Ovary (tissue), 10 donors: ENCODE measurements at places on chromosomes 1 and 21. TPM values are rescaled to one million over a fixed set of nuclear protein-coding genes. Genes with fewer than 3 reads are reported as not detected.

DNA sequence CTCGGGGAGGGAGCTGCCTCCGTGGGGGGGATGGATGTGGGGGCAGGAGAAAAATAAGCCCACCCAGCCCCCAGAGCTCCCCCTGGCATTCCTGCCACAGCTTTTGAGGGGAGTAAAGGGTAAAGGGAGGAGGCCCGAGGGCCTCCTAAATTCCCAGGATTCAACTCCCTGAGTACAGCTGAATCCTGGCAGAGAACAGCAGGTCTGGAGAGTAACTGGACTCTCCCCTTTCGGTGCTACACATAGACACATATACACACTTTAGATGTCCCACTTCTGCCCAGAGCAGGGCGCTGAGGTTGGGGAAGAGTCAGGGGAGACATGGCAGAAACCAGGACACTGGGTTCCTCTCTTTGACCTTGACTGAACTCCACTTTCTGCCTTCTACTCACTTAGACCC, 3.0 kb downstream of the KIRREL1 start:
- H3K4me1 ChIP-seq = peaks cover 26% of the 10 kb centered on the region
- H3K27me3 ChIP-seq = no peaks in the 10 kb centered on the region
- H3K36me3 ChIP-seq = no peaks in the 10 kb centered on the region
- no peak overlapping the region for H3K4me3 ChIP-seq

DNA sequence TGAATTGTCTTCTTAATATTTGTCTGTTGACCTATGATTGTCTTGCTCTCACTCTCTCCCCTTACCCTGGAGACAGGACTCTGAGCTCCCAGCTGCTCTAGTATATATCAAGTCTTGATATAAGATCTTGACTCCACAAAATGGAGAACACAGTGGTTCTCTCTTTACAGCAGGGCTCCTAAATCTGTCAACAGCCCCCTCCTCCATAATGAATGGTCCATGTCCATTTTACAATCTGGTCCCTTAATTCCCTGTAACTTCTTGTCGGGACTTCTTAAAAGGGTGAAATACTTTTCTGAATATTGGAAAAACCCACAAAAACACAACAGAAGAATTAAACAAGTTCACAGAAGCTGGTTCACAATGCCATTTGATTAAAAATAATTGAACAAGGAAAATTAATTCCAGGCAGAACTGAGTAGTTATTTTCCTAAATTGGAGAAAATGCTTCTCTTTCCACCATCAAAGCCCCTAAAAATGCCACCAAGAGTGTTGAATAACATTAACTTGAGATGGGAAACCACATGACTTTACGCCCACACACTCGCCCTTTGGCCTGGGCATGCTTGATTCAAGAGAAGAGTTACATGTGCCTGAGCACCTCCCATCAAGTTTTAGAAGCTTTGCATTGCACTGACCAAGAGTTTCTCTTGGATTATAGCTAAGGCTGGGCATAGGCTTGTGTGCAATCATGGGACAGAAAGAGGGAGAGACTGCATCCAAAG, 109.8 kb downstream of the TOMM20 start:
- no peaks in the 10 kb centered on the region for H3K27me3 ChIP-seq
- no peak for DNase-seq
- H3K36me3 ChIP-seq = no peaks in the 10 kb centered on the region
- no peak overlapping the region for H3K4me3 ChIP-seq
- H3K27ac ChIP-seq = no peak overlapping the region

The JUN gene
- 106 TPM for total RNA-seq

- H3K36me3 ChIP-seq = no peaks in the 10 kb centered on the region
- no peak for DNase-seq
- H3K4me3 ChIP-seq = no peak overlapping the region
- H3K4me1 ChIP-seq = no peaks in the 10 kb centered on the region
Observed at GRCh38 chr1:77494026-77494425, 188.4 kb downstream of the ZZZ3 start.

The SELL gene
- total RNA-seq = 1.2 TPM

- H3K4me3 ChIP-seq = peak overlapping the region; percentile 93
- H3K36me3 ChIP-seq = no peaks in the 10 kb centered on the region
- DNase-seq = no peak
- no peaks in the 10 kb centered on the region for H3K27me3 ChIP-seq
- H3K27ac ChIP-seq = peak overlapping the region; percentile 62
- peaks cover 5% of the 10 kb centered on the region for H3K4me1 ChIP-seq
Observed at GRCh38 chr1:20507248-20507563, 745 bp downstream of the MUL1 start.

DNA sequence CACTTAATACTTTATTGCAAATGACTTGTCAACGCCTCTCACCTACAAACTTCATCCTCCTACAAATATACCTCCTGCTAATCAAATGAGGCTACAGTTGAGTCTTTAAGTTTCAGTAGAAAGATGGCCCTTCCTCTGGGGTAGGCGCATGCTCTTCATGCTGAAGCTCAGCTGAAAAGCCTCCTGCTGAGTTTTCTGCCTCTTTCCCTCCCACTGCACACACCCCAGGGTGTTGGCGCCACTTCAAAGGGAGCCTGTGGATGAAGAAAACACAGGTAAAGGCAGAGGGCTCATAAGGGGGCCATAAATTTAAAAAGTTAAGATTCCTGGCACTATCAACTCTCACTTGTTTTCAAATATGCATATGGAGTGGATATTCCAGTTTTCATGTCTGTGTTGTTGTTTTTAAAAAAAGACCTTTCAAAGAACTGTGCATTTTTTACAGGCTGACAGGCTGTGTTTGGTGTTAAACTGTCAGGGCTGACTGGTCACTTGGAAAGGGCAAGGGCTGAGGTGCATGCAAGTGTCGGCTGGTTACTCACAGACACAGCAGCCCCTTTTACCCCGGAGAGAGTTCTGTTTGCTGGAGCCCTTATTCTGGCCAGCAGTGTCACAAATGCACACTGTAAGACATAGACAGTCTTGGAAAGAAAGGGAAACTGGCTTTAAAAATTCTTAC, 42.9 kb upstream of the LGALS8 start:
- H3K4me3 ChIP-seq = no peak overlapping the region
- H3K27me3 ChIP-seq = no peaks in the 10 kb centered on the region
- no peaks in the 10 kb centered on the region for H3K36me3 ChIP-seq

The CAMK2N1 gene
- 95.9 TPM for total RNA-seq

The OR2T35 gene
- total RNA-seq = not detected

GRCh38 chr21:35819134-35819533, 241.2 kb downstream of the SETD4 start:
- no peak for DNase-seq
- H3K4me1 ChIP-seq = no peaks in the 10 kb centered on the region
- H3K27me3 ChIP-seq = no peaks in the 10 kb centered on the region
- H3K27ac ChIP-seq = no peak overlapping the region

DNA sequence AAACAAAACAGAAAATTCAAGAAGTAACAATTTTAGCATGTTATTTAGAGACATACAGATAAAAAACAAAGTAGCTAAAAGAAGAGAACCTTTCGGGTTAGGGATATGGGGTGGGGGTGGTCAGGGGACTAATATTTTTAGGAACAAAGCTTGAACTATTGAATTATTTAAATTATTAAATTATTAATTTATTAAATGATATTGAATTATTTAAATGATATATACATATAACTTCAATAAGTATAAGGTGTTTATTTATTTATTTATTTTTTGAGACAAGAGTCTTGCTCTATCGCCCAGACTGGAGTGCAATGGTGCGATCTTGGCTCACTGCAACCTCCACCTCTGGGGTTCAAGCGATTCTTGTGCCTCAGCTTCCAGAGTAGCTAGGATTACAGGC, 36.0 kb downstream of the EIF2B3 start:
- H3K36me3 ChIP-seq = no peaks in the 10 kb centered on the region
- no peak overlapping the region for H3K27ac ChIP-seq
- no peak overlapping the region for H3K4me3 ChIP-seq
- no peak for DNase-seq
- H3K27me3 ChIP-seq = no peaks in the 10 kb centered on the region

GRCh38 chr1:30916296-30916695, 7.7 kb upstream of the SDC3 start:
- no peak overlapping the region for H3K27ac ChIP-seq
- H3K27me3 ChIP-seq = no peaks in the 10 kb centered on the region
- peaks cover 3% of the 10 kb centered on the region for H3K4me1 ChIP-seq
- H3K4me3 ChIP-seq = no peak overlapping the region
- no peak for DNase-seq
- no peaks in the 10 kb centered on the region for H3K36me3 ChIP-seq

- H3K4me3 ChIP-seq = no peak overlapping the region
- no peaks in the 10 kb centered on the region for H3K27me3 ChIP-seq
- no peaks in the 10 kb centered on the region for H3K4me1 ChIP-seq
- no peak for DNase-seq
- H3K36me3 ChIP-seq = no peaks in the 10 kb centered on the region
Observed at GRCh38 chr1:57431400-57431799, 7.5 kb upstream of the DAB1 start.

- no peak overlapping the region for H3K27ac ChIP-seq
- no peaks in the 10 kb centered on the region for H3K27me3 ChIP-seq
- no peaks in the 10 kb centered on the region for H3K4me1 ChIP-seq
- DNase-seq = no peak
Observed at GRCh38 chr1:198667807-198668206, 29.0 kb downstream of the PTPRC start.

- H3K27ac ChIP-seq = no peak overlapping the region
- no peaks in the 10 kb centered on the region for H3K36me3 ChIP-seq
Observed at GRCh38 chr1:226176870-226177269, 9.7 kb downstream of the ACBD3 start.

DNA sequence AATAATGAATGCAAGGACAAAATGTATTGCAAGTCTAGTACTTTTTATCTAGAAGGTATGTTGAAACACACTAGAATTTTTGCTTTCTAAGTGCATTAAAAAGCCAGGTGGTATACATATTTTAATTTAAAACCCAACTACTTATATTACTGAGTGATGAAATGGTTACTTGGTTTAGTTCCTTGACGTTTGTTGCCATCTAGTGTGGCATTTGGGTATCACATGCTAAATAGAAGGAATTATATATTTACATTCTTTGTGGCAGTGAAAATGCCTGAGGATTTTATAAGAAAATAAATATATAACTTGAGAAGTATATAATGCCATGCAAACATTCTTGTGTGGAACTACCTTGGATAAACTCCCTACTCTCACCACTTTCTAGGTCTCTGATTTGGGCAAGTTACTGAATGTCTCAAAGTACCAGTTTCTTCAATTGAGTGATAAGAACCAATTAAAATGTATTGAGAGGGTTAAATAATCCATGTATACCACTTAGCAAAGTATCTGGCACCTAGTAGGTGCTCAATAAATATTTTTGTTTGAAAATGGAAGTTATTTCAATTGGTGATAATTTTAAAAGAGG, 69.6 kb downstream of the SDCCAG8 start:
- H3K27ac ChIP-seq = no peak overlapping the region
- H3K36me3 ChIP-seq = no peaks in the 10 kb centered on the region
- DNase-seq = no peak
- H3K27me3 ChIP-seq = no peaks in the 10 kb centered on the region

GRCh38 chr1:237219751-237220642, 178.0 kb downstream of the RYR2 start:
- no peak overlapping the region for H3K27ac ChIP-seq
- no peak overlapping the region for H3K4me3 ChIP-seq
- H3K27me3 ChIP-seq = no peaks in the 10 kb centered on the region

The LRIF1 gene
- total RNA-seq = 20.5 TPM

The PLA2G2C gene
- total RNA-seq = not detected

DNA sequence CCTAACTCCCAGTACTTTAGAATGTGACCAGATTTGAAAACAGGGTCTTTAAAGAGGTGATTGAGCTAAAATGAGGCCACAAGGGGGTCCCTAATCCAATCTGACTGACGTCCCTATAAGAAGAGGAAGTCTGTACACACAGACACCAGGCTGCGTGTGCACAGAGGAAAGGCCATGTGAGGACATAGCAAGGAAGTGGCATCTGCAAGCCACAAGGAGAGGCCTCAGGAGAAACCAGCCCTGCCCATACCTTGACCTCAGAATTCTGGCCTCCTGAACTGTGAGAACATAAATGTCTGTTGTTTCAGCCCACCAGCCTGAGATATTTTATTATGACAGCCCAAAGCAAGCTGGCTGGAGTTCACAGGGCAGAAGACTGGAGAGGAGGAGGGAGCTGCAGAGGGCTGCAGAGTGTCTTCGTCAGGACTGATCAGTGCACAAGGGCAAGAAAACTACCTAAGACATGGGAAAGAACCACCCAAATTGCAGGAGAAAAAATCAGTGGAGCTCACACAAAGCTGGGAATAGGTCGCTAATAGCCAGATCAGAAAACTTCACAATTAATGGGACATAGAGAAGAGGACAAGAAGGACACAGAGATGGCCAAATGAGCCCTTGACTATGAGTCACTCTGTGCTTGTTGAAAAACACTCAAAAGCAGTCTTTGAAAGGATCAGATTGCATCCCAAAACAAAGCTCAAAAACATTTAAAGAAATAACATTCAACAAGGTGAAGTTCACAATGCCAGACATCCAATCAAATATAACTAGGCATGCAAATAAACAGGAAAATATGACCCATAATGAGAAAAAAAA, 14.1 kb upstream of the WNT9A start:
- no peaks in the 10 kb centered on the region for H3K27me3 ChIP-seq
- no peaks in the 10 kb centered on the region for H3K36me3 ChIP-seq
- H3K4me3 ChIP-seq = no peak overlapping the region
- no peak for DNase-seq

DNA sequence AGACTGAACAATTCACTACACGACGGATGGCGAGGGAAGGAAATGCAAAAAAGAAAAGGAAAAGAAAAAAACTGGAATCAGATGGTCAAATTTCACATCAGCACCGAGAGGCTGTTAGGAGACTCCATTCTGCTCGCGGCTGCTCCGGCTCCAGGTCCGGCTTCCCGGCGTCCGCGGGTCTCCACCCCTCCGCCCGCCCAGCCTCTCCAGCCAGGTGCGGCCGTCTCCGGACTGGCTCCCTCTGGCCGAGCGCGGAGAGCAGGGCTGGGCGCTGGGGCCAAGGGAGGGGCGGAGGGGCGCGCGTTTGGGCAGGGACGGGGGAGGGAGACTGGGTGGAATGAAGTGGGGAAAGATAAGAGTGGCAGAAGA, 332 bp downstream of the KCNJ6 start:
- no peaks in the 10 kb centered on the region for H3K36me3 ChIP-seq
- no peak overlapping the region for H3K4me3 ChIP-seq
- H3K27ac ChIP-seq = no peak overlapping the region
- no peaks in the 10 kb centered on the region for H3K27me3 ChIP-seq
- no peaks in the 10 kb centered on the region for H3K4me1 ChIP-seq
